ENCODE measurements at places on chromosomes 2 and 18. TPM values are rescaled to one million over a fixed set of nuclear protein-coding genes. Genes with fewer than 3 reads are reported as not detected.

GRCh38 chr2:55952415-55952814 lies 28.8 kb upstream of the EFEMP1 start:
- no peak for DNase-seq
- no peaks in the 10 kb centered on the region for H3K27me3 ChIP-seq
- H3K27ac ChIP-seq: no peak overlapping the region
- H3K36me3 ChIP-seq: no peaks in the 10 kb centered on the region
- H3K4me1 ChIP-seq: no peaks in the 10 kb centered on the region

DNA sequence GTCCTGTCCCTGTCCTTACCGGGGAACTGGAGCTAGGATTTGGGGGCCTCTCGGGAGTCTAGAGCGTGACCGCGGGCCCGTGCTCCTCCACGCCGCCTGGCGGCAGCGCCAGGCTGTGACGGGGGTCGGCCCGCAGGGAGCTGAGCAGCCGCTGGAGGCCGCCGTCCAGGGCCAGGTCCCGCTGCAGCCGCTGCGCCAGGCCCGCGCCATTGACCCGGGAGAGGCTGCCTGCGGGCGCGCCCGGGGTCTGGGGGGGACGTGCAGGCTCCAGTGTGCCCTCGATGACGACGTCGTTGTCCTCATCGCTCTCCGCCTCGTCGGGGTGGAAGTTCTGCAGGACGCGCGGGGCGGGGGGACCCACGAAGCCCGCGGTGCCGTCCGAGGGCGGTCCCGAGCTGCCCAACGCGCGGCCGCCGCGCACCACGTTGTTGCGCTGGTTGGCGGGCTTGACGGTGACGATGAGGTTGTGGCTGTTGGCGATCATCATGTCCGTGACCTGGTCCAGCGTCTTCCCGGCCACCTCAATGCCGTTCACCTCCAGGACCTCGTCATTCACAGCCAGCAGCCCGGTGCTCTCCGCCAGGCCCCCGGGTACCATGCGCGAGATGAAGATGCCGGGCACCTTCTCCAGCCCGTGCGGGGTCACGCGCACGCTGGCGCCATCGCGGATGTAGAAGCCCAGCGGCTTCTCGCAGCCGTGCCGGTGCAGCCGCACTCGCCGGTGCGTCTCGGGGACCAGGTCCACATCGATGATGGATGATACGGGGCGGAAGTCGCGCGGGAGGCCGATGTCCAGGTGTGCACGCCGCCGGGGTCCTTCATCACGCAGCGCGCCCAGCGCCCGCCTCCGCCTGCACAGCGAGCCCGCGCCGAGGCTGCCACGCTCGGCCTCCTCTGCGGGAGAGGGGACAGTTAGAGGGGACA lies 50.9 kb downstream of the ADNP2 start:
- no peaks in the 10 kb centered on the region for H3K36me3 ChIP-seq
- H3K4me3 ChIP-seq: no peak overlapping the region
- H3K27me3 ChIP-seq: no peaks in the 10 kb centered on the region
- no peaks in the 10 kb centered on the region for H3K4me1 ChIP-seq

- no peaks in the 10 kb centered on the region for H3K27me3 ChIP-seq
- H3K4me1 ChIP-seq: no peaks in the 10 kb centered on the region
- no peak for DNase-seq
Observed at GRCh38 chr2:29747786-29748470, 173.5 kb downstream of the ALK start.

- no peaks in the 10 kb centered on the region for H3K4me1 ChIP-seq
- H3K27ac ChIP-seq: no peak overlapping the region
- no peaks in the 10 kb centered on the region for H3K27me3 ChIP-seq
- DNase-seq: no peak
- H3K36me3 ChIP-seq: no peaks in the 10 kb centered on the region
- H3K4me3 ChIP-seq: no peak overlapping the region
Observed at GRCh38 chr2:35293261-35293660, 1062.3 kb upstream of the CRIM1 start.

GRCh38 chr2:37874470-37874869 lies 50.6 kb upstream of the RMDN2 start:
- H3K27ac ChIP-seq: no peak overlapping the region
- no peaks in the 10 kb centered on the region for H3K27me3 ChIP-seq
- H3K4me1 ChIP-seq: no peaks in the 10 kb centered on the region

GRCh38 chr18:57220930-57221483 lies 74.1 kb downstream of the BOD1L2 start:
- H3K4me1 ChIP-seq: no peaks in the 10 kb centered on the region
- H3K27me3 ChIP-seq: no peaks in the 10 kb centered on the region
- no peak overlapping the region for H3K4me3 ChIP-seq
- H3K27ac ChIP-seq: no peak overlapping the region

- no peaks in the 10 kb centered on the region for H3K36me3 ChIP-seq
- DNase-seq: no peak
- no peak overlapping the region for H3K27ac ChIP-seq
- no peak overlapping the region for H3K4me3 ChIP-seq
- H3K4me1 ChIP-seq: no peaks in the 10 kb centered on the region
- no peaks in the 10 kb centered on the region for H3K27me3 ChIP-seq
Observed at GRCh38 chr18:7152440-7152839, 34.8 kb upstream of the LAMA1 start.

Gene DUSP2
- 5.7 TPM for total RNA-seq

Gene ACTR2
- total RNA-seq: 221 TPM

Gene NBEAL1
- 178 TPM for total RNA-seq

Gene REEP1
- 12.3 TPM for total RNA-seq

Gene CHCHD5
- total RNA-seq: 19.0 TPM

Gene ZNF516
- total RNA-seq: 55.6 TPM

Gene SERPINB5
- total RNA-seq: not detected

All from aorta (tissue), 5 donors.